Left kidney (tissue), 8 donors: ENCODE measurements at places on chromosomes 7 and 10. TPM values are rescaled to one million over a fixed set of nuclear protein-coding genes. Genes with fewer than 3 reads are reported as not detected.

Gene CPEB3
- polyA plus RNA-seq = 3.3 TPM

Gene MYO1G
- 0.53 TPM for polyA plus RNA-seq

Gene GSDME
- 16.5 TPM for polyA plus RNA-seq

Gene SAP25
- polyA plus RNA-seq = 4.2 TPM

Gene COL28A1
- 11.9 TPM for polyA plus RNA-seq

Gene PDE6C
- 2.2 TPM for polyA plus RNA-seq

Gene IL6
- not detected for polyA plus RNA-seq

Gene STAG3
- polyA plus RNA-seq = 30.7 TPM

Gene EVX1
- 0.07 TPM for polyA plus RNA-seq

Gene FOXI2
- 1.2 TPM for polyA plus RNA-seq

Gene SLC16A12
- 33.3 TPM for polyA plus RNA-seq

DNA sequence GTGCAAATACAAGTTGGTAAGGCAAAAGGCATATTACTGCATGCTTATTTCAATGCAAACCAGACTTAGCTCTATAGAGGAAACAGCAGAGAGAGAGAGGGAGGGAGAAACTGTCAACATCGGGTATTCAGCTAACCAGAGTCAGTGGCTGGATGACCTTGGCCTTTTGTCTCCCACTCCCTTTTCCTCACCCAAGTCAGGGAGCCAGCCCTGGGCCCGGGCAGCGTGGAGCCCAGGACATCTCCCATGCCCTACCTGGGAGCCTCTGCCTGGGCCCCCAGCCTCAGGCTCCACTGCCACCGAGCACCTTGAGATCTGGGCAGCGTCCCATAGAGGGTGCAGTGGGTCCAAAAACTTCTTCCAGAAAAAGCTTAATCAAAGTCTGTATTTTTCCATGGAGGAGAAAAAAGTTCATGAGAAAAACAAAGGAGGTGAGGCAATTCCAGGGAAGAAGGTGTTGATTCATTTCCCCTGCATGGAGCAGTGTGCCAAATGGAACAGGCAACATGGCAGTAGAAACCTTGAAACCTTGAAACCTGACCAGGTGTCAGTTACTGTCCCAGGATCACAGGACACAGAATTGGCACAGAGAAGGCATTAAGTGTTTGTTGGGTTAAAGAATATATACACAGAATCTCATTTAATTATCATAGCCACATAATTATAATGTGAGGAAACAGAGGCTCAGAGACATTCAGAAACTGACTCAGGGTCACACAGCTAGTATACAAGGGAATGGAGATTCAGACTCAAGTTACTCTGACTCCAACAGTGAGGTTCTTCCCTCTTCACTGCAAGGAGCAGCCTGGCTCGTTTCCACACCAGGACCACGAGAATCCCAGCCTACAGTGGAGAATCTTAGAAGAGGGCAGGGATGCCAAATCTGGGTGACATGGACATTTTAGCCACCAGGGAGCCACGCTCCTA is 5.8 kb upstream of the NCOA4 start:
- DNase-seq = no peak

GRCh38 chr7:108291791-108292440 is 161.8 kb upstream of the LAMB4 start:
- DNase-seq = no peak

DNA sequence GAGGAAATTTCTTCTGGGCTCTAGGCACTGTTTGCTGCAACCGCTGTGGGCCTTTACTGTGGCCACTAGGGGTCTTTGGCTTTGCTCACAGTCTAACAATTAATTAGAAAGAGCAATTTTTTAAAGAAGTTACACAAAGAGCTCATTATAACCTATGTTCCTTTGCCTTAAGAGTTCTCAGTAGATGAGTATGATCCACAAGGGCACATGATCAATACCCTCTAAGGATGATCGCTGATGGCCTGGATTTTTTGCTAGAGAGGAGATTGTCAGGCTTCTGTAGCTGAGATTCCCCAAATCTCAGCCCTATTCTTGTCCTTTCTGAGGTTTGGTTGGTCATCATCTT is 80.8 kb upstream of the RHOBTB1 start:
- no peak for DNase-seq

DNA sequence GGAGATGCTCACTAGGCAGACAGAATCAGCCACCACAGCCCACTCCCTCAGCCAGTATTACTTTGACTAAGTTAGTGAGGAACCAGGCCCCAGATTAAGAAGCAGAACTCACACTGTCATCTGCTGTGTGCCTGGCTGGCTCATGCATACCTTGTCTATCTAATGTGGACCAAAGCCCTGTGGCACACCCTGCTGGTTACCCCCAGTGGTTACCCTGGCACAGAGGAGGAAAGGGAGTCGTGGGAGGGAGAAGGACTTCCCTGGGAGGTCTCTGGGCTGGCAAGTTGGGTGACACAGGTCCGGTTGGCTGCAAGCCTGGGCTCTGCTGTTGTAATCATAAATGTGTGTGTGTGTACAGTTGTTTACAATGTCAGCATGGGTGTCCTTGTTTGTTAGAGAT is 7.5 kb upstream of the SH2D4B start:
- DNase-seq = no peak

DNA sequence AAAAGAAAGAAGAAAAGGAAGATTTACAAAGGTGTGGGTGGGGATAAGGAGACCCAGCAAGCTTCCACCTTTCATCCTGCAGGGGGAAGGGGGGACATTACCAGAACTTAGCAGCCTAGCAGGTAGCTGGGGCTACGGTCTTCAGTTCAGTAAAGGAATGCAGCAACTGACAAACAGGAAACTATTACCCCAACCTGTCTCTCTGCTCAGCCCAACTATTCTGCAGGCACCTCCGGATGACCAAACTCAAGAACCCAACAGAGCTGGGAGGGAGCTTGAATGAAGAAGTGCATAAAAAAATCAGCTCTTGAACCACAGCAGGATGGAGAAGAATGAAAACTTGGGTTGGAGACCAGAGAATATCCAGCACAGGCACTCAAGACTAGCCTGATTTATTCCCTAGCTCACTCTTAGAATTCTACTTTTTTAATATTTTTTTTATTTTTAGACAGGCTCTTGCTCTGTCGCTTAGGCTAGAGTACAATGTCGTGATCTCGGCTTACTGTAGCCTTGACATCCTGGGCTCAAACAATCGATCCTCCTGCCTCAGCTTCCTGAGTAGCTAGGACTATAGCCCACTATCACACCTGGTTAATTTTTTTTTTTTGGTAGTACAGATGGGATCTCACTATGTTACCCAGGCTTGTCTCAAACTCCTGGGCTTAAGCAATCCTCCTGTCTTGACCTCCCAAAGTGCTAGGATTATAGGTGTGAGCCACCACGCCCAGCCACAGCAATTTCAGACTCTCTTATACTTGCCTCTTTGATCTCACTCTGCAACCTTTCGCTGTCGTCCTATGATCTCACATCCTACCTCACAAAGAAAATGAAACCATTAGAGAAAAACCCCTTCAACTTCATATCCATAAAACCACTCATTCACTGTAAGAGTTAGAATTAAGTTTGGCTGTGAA is 18.5 kb upstream of the C10orf67 start:
- no peak for DNase-seq

- DNase-seq = no peak
Measured at GRCh38 chr10:12634621-12634931, 285.2 kb downstream of the CAMK1D start.

GRCh38 chr7:28960071-28960840 is 2.1 kb upstream of the TRIL start:
- DNase-seq = no peak

DNA sequence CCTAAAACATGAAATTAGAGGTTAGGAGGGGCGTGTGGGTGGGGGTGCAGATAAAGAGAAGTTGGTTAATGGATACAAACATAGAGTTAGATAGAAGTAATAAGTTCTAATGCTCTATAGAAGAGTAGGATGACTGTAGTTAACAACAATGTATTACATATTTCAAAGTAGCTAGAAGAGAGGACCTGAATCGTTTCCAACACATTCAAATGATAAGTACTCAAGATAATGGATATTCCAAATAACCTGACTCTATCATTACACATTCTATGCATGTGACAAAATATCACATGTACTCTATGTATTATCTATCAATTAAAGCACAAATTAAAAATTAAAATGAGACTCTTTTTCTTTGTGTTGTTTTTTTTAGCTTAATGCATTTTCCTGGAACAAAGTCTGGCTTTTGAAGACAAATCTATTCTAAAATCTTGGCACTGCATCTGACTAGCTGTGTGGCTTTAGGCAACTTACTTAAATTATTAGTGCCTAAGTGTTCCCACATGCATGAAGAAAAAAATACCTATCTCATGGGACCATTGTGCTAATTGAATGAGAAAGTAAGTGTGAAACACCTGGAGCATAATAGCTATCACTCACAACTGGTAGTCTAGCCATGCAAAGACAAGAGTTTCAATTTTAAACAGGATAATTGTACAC is 75.7 kb downstream of the SEMA3C start:
- no peak for DNase-seq

DNA sequence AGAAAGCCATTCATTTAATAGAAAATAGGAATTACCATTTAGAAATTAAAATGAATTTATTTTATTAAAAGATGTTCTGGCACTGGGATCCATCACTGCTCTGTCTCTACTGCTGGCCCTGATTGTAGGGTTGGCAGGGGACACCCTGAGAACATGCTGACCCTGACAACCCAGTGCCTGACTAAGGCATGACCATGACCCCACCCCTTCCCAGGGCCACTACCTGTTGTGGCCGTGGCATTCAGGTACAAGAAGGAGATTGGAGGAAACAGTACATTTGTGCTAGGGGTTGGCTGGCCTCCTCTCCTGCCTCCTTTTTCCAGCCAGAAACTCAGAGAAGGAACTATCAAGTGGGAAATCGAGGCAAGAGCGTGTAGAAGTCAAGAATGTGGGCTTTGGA is 197.0 kb upstream of the ZMIZ1 start:
- DNase-seq = no peak

DNA sequence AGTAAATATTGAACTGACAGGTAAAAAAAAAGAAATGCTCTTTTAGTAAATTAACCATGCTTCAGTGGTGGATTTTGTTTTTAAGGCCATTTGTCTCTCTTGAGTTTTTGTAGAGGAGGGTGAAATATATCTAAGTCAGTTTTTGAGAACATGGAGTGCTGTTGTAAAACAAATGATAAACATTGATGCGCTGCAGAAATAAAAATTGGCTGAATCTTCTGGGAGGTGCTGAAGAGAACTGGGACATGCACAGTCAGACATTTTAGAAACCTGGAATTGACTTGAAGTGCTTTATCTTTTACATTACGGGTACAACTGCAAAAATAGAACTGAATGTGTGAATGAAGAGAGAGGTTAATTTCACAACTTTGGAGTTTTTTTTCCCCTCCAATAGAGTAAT is 203.0 kb upstream of the HDAC9 start:
- no peak for DNase-seq

- peak; percentile 74 for DNase-seq
Measured at GRCh38 chr7:76409537-76409936, at the start of gene SSC4D. Gene SSC4D (minus strand): TSS chr7:76409697. CDS start chr7:76404439, 5,258 bp downstream.

DNA sequence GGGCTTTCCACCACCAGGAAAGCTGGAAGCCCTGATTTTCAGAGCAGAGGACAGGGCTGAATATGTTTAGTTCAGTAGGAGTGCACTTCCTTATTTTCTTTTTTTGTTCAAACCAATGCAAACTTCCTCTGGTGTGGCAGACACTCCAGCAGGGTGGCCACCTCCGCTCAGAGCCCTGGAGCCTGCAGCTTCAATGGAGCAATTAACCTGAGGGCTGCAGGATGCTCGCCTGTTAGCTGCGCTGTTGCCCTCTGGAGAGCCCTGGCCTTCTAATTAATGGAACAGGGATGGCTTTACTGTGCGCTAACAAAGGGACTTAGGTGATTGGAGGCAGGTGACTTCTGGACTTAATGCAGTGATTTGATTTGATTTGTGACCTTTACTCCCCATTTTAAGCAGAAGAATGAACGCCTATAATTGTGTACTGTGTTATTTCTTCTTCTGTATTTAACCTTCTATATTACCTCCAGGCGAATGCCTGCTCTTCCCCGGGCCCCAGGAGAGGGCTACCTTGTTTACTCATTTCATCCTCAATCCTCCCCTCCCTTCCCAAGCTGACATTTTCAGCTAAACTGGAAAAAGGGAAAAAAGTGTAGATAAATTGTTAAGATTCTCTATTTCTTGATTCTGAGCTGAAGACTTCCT is 123.0 kb upstream of the CTBP2 start:
- no peak for DNase-seq

- DNase-seq = no peak
Measured at GRCh38 chr7:87210506-87210905, 9.0 kb downstream of the TMEM243 start.

DNA sequence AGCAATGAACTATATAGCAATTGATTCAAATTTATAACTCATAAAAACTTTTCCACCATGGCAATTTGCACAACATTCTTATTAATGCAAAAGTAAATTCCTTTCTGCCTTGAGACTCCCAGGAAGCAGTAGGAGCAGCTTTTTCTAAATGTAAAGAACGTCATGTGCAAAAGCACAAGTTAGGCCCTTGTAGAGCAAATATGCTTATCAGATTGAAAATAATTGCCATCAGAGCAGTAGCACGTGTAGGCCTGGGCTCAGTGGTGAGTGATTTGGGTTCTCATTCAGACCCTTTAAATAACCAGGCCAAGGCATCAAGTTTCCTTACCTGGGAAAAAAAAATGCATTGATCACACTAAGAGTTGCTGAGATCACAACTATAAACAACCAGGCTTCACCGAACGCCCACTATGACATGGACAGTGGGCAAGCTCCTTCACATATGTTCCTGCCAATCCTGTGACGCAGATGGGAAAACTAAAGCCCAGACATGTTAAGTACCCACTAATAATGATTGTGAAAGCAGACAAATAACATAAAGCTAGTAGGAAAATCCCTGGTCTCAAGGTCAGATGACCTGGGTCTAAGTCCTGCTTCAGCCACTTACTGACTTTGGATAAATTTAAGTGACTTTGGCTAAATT is 22.1 kb upstream of the SAR1A start:
- DNase-seq = no peak
